Astrocyte (in vitro differentiated cells and primary cell): ENCODE measurements at places on chromosomes 4 and X. TPM values are rescaled to one million over a fixed set of nuclear protein-coding genes. Genes with fewer than 3 reads are reported as not detected.

Gene PCDH18
- total RNA-seq, result 4.6 and 4.9 TPM in 2 replicates

Gene FRMD7
- 0.09 TPM in 1 of 2 replicates, not detected in the other for total RNA-seq

Gene HAND2
- total RNA-seq, result not detected in 2 replicates

Gene ZBED1
- 19.9 and 21.3 TPM in 2 replicates for total RNA-seq

Gene YTHDC1
- total RNA-seq, result 87.3 and 95.9 TPM in 2 replicates

Gene RAPGEF2
- total RNA-seq, result 50.9 and 59.0 TPM in 2 replicates

Gene GLRB
- 5.7 and 6.8 TPM in 2 replicates for total RNA-seq

Gene SMR3B
- total RNA-seq, result not detected in 2 replicates

Gene NIPAL1
- total RNA-seq, result 3.8 and 4.9 TPM in 2 replicates

Gene CTAG1A
- not detected in 2 replicates for total RNA-seq

Gene DCAF8L2
- not detected in 2 replicates for total RNA-seq

GRCh38 chrX:47179221-47179927 lies 14.3 kb upstream of the UBA1 start:
- H3K4me1 ChIP-seq, result no peaks in the 10 kb centered on the region
- DNase-seq, result no peak
- no peak overlapping the region for H3K4me3 ChIP-seq
- H3K27ac ChIP-seq, result no peak overlapping the region
- no peaks in the 10 kb centered on the region for H3K27me3 ChIP-seq

- no peaks in the 10 kb centered on the region for H3K36me3 ChIP-seq
- H3K27me3 ChIP-seq, result no peaks in the 10 kb centered on the region
- peaks cover 17% of the 10 kb centered on the region for H3K4me1 ChIP-seq
- peak overlapping the region; percentile 86 for H3K27ac ChIP-seq
These were observed 11.1 kb upstream of the TMEM156 start for GRCh38 chr4:39043058-39043860.

GRCh38 chr4:159446266-159446976 lies 343.5 kb downstream of the RAPGEF2 start:
- no peak overlapping the region for H3K4me3 ChIP-seq
- H3K36me3 ChIP-seq, result no peaks in the 10 kb centered on the region
- DNase-seq, result peak; percentile 68
- no peaks in the 10 kb centered on the region for H3K4me1 ChIP-seq

DNA sequence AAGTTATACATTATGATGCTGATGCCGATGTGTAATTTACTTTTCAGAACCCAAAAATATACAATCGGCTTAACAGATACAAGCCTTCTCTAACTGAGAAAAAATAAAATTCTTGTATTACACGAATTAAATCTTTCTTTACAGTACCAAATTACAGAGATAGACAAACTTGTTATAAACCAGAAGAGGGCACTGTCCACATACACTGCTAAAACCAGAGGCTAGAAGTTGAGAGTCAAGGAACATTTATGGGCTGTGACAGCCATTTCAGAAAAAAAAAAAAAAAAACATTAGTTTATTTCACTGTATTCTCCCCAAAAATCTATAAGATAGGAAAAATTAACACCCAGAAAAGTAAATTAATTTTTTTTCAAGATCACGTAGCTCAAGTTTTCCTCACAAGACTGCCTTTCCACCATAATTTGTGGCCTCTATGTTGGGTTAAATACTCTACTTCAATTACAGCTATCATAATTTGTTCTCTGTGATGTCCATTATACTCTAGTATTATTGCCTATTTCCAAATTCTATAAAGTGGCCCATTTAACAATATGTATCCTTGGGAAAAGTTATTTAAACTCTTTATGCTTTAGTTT lies 12.0 kb downstream of the EREG start:
- no peak overlapping the region for H3K27ac ChIP-seq
- peak; percentile 41 for DNase-seq
- H3K27me3 ChIP-seq, result no peaks in the 10 kb centered on the region

- H3K27me3 ChIP-seq, result no peaks in the 10 kb centered on the region
- no peak overlapping the region for H3K4me3 ChIP-seq
- H3K36me3 ChIP-seq, result no peaks in the 10 kb centered on the region
- no peak overlapping the region for H3K27ac ChIP-seq
- H3K4me1 ChIP-seq, result peaks cover 9% of the 10 kb centered on the region
These were observed 7.5 kb downstream of the GATA1 start for GRCh38 chrX:48793935-48794334.

- H3K27me3 ChIP-seq, result no peaks in the 10 kb centered on the region
- no peak overlapping the region for H3K27ac ChIP-seq
- peak; percentile 42 for DNase-seq
These were observed 168.9 kb downstream of the ZNF674 start for GRCh38 chrX:46376246-46376885.

GRCh38 chr4:140448162-140448561 lies 20.7 kb upstream of the CLGN start:
- H3K4me3 ChIP-seq, result no peak overlapping the region
- H3K27ac ChIP-seq, result no peak overlapping the region
- no peaks in the 10 kb centered on the region for H3K4me1 ChIP-seq
- no peak for DNase-seq
- no peaks in the 10 kb centered on the region for H3K27me3 ChIP-seq

GRCh38 chr4:123363729-123364128 lies 32.9 kb upstream of the SPRY1 start:
- no peak overlapping the region for H3K4me3 ChIP-seq
- no peak for DNase-seq
- no peaks in the 10 kb centered on the region for H3K27me3 ChIP-seq
- H3K27ac ChIP-seq, result no peak overlapping the region
- peaks cover 5% of the 10 kb centered on the region for H3K4me1 ChIP-seq

GRCh38 chrX:105515561-105515960 lies 295.1 kb upstream of the TEX13A start:
- no peak overlapping the region for H3K4me3 ChIP-seq
- H3K27ac ChIP-seq, result no peak overlapping the region
- DNase-seq, result peak; percentile 3

GRCh38 chr4:143599827-143600226 lies 86.3 kb downstream of the SMARCA5 start:
- no peak for DNase-seq
- H3K27me3 ChIP-seq, result peaks cover 7% of the 10 kb centered on the region
- H3K36me3 ChIP-seq, result no peaks in the 10 kb centered on the region
- no peaks in the 10 kb centered on the region for H3K4me1 ChIP-seq
- H3K27ac ChIP-seq, result no peak overlapping the region

GRCh38 chr4:15231265-15232091 lies 196.4 kb upstream of the C1QTNF7 start:
- no peaks in the 10 kb centered on the region for H3K27me3 ChIP-seq
- H3K4me3 ChIP-seq, result no peak overlapping the region
- H3K36me3 ChIP-seq, result no peaks in the 10 kb centered on the region
- peak overlapping the region; percentile 33 for H3K27ac ChIP-seq
- peaks cover 44% of the 10 kb centered on the region for H3K4me1 ChIP-seq

GRCh38 chr4:54843106-54843505 lies 185.3 kb downstream of the KIT start:
- no peaks in the 10 kb centered on the region for H3K4me1 ChIP-seq
- no peak overlapping the region for H3K27ac ChIP-seq
- no peaks in the 10 kb centered on the region for H3K36me3 ChIP-seq
- no peak overlapping the region for H3K4me3 ChIP-seq

DNA sequence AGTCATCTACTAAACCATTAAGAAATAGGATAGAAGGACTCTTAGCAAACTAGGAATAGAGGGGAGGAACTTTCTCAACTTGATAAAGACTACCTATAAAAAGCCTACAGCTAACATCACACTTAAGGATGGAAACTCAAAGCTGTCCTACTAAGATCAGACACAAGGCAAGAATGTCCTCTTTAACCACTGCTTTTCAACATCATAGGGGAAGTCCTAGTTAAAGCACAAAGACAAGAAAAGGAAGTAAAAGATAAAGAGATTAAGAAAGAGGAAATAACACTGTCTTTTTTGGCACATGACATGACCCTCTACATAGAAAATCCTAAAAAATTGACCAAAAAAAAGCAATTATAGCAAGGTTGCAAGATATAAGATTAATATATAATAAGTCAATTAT lies 136.6 kb downstream of the FBXW7 start:
- no peak for DNase-seq
- no peaks in the 10 kb centered on the region for H3K4me1 ChIP-seq
- H3K27me3 ChIP-seq, result no peaks in the 10 kb centered on the region

- H3K36me3 ChIP-seq, result no peaks in the 10 kb centered on the region
- no peak for DNase-seq
- no peak overlapping the region for H3K27ac ChIP-seq
- H3K4me3 ChIP-seq, result no peak overlapping the region
- peaks cover 3% of the 10 kb centered on the region for H3K27me3 ChIP-seq
These were observed 29.1 kb upstream of the MMAA start for GRCh38 chr4:145589916-145590702.

GRCh38 chr4:149910604-149911350 lies 95.1 kb upstream of the IQCM start:
- no peak for DNase-seq
- H3K4me3 ChIP-seq, result no peak overlapping the region
- H3K4me1 ChIP-seq, result no peaks in the 10 kb centered on the region
- H3K27ac ChIP-seq, result no peak overlapping the region

GRCh38 chr4:76964769-76965168 lies 15.2 kb downstream of the SEPTIN11 start:
- H3K4me1 ChIP-seq, result peaks cover 3% of the 10 kb centered on the region
- no peak for DNase-seq
- no peak overlapping the region for H3K4me3 ChIP-seq
- no peaks in the 10 kb centered on the region for H3K36me3 ChIP-seq

GRCh38 chr4:110075891-110076290 lies 122.5 kb downstream of the ELOVL6 start:
- no peaks in the 10 kb centered on the region for H3K36me3 ChIP-seq
- H3K27me3 ChIP-seq, result no peaks in the 10 kb centered on the region
- H3K4me3 ChIP-seq, result no peak overlapping the region

GRCh38 chrX:46257451-46257879 lies 287.8 kb downstream of the ZNF674 start:
- H3K4me3 ChIP-seq, result no peak overlapping the region
- H3K4me1 ChIP-seq, result no peaks in the 10 kb centered on the region
- H3K27ac ChIP-seq, result no peak overlapping the region
- DNase-seq, result no peak

- no peaks in the 10 kb centered on the region for H3K4me1 ChIP-seq
- no peaks in the 10 kb centered on the region for H3K27me3 ChIP-seq
- DNase-seq, result peak; percentile 87
- no peaks in the 10 kb centered on the region for H3K36me3 ChIP-seq
- peak overlapping the region; percentile 13 for H3K27ac ChIP-seq
These were observed 16.5 kb downstream of the RXFP1 start for GRCh38 chr4:158538176-158538575.

DNA sequence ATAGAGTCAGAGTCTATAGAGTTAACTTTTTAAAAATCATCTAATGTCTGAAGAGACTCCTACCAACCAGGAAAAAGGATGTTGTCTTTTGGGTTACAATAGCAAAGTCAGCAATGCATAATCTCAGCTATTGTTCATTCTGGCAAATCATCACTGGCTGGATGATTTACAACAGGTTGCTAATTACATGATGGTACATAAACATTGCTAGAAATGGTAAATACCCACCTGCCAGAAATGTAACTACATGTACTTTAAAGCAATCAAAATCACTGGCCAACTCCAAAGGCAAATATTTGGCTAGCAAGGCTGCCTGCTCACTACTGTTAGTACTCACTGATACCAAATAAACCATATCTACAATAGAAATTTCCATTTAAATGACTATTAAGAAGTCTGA lies 91.1 kb downstream of the PPP3CA start:
- H3K27ac ChIP-seq, result no peak overlapping the region
- DNase-seq, result no peak
- H3K4me3 ChIP-seq, result no peak overlapping the region
- H3K27me3 ChIP-seq, result no peaks in the 10 kb centered on the region
- peaks cover 3% of the 10 kb centered on the region for H3K4me1 ChIP-seq

GRCh38 chrX:100611951-100612350 lies 24.7 kb downstream of the TSPAN6 start:
- DNase-seq, result no peak
- H3K4me1 ChIP-seq, result peaks cover 2% of the 10 kb centered on the region
- H3K36me3 ChIP-seq, result no peaks in the 10 kb centered on the region
- no peak overlapping the region for H3K4me3 ChIP-seq

DNA sequence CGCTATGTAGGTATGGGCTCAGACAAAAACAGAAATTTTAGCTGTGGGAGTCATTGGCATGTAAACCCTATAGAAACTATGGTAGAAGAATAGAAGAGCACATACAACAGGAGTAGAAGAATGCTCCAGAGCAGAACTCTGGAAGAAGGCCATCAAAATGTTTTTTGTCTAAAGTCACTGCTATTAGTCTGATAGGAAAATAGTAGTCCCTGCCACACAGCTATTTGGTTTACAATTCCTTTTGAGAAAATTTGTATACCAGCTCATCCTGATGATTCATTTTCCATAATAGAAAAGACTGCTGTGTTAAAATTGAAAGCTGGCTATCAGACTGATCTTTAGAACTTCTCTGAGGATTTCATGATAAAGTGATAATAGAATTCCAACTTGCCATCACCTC lies 32.8 kb upstream of the ADAD1 start:
- H3K4me3 ChIP-seq, result no peak overlapping the region
- H3K27me3 ChIP-seq, result no peaks in the 10 kb centered on the region
- H3K4me1 ChIP-seq, result peaks cover 6% of the 10 kb centered on the region
- H3K27ac ChIP-seq, result no peak overlapping the region

DNA sequence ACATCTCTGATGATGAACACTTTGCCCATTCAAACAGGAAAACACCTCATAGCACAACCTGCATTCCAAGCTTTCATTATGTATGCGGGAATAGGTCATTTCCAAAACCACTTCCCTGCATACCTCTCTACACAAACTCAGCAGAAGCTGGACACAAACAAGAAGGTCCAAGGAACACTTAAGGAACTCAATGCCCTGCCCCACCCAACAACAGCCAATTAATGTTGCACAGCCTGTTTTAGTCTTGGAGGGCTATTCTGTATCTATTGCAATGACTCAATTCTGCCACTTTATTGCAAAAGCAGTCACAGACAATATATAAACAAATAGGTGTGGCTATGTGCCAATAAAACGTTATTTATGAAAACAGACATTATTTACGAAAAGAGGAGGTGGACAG lies 16.7 kb downstream of the OPHN1 start:
- no peaks in the 10 kb centered on the region for H3K36me3 ChIP-seq
- peak; percentile 56 for DNase-seq
- H3K27ac ChIP-seq, result no peak overlapping the region
- no peak overlapping the region for H3K4me3 ChIP-seq
